Activated gamma-delta T cell treated with Interleukin-2 at 50 U/mL for 16 hours (primary cell): ENCODE measurements at places on chromosomes 12 and 14.
A peak's percentile ranks its signal among the peaks of the same experiment; 100 is the strongest.

DNA sequence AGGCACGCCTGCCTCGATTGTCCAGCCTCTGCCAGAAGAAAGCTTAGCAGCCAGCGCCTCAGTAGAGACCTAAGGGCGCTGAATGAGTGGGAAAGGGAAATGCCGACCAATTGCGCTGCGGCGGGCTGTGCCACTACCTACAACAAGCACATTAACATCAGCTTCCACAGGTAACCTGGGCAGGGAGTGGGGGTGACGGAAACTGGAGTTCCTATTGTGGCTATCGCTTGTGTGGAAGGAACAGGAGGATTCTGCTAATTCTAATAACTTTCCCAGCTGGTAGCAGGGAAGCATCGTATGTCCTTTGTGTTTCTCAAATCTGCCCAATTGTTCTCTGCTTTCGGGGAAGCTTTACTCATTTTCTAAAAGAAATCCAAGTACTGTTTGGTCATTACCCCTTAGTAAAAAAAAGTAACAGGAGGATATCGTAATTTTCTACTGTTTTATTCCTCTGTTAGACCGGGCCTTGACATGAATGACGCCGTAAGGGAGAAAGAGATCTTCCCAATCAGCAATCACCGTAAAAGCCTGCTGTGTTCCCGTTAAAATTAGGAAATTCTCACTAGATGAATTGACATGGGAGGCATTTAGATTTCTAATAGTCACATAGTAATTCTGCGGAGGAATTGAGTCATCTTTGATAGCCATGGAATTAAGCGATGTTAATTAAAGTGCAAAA lies 449 bp downstream of the THAP2 start:
- no peak for DNase-seq

DNA sequence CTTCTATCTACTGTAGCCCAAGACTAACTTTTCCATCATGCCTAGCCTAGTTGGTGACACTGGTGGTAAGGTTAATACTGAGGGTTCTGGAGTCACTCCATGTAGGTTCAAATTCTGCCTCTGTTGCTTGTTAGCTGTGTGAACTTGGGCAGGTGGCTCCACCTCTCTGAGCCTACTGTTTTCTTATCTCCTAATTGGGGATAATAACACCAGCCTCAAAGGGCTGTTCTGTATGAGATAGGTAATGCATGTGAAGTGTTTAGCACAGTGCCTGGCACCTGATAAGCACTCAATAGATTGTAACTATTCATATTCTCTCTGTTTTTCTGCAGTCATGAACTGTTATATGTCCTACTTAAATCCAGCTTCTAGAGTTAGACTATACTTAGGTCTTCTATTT lies 17.5 kb upstream of the SPPL3 start:
- no peak for DNase-seq

DNA sequence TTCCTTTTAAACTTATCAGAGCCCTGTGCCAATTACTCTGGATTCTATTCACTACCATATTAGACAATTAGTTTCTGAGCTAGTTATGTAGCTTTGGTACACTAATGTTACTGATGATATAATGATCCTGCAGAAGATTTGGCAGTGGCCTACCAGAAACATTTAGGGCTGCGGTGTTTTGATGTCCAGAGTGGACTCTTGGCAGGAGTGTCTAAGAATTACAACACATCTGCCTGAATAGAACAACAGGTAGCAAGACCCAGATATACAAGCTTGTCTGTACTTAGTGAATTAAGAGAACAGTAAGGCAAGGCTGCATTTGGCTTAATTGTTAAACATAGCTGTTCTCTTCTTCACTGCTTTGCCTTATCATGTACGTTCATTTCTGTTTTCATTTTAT lies 691.6 kb upstream of the FBXO33 start:
- DNase-seq, result no peak

DNA sequence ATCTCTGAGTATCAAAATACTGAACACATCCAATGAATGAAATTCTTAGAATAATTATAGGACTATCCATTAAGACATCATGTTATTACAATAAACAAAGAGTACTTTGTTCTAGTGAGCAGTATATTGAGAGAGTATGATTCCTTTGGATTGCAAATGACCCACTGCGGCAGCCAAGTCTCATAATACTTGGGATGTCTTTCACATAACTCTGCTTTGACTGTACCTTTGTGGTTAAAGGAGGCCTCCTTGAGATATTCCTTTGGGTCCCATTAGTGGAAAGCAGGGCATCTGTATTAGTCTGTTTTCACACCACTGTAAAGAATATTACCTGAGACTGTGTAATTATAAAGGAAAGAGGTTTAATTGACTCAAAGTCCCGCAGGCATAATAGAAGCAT lies 593.8 kb downstream of the TRHDE start:
- DNase-seq, result no peak

DNA sequence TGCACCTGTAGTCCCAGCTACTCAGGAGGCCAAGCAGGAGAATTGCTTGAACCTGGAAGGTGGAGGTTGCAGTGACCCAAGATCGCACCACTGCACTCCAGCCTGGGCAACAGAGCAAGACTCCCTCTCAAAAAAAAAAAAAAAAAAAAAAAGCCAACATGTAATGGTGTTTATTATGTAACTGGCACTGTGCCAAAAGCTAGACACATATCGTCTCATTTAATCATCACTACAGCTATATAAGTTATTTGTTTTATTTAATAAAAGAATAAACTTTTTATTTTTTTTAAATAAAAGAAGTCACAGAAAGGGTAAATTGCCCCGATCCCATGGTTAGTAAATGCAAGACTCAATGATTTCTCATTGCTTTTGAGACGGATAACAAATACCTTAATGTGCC lies 76.9 kb downstream of the PTCSC3 start:
- DNase-seq, result no peak

- DNase-seq, result no peak
Observed at GRCh38 chr12:49108958-49109404, 1.7 kb downstream of the LMBR1L start.

DNA sequence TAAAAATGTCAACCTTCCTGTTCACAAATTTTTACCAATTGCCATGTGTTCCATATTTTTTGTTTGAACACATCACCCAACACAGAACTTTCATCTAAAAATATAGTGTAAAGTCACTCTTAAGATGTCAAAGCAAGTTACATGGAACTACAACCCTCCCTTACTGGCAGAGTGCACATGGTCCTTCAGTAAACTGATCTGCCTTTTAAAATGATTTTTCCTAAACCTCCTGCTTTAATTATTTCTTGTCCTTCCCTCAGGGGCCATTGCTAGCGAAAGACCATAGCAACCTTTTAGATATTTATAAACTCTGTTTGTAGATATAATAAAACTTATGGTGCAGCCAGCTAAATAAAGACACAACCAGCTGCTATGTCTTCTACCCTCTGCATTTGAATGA lies 255.2 kb upstream of the FAR2 start:
- no peak for DNase-seq

DNA sequence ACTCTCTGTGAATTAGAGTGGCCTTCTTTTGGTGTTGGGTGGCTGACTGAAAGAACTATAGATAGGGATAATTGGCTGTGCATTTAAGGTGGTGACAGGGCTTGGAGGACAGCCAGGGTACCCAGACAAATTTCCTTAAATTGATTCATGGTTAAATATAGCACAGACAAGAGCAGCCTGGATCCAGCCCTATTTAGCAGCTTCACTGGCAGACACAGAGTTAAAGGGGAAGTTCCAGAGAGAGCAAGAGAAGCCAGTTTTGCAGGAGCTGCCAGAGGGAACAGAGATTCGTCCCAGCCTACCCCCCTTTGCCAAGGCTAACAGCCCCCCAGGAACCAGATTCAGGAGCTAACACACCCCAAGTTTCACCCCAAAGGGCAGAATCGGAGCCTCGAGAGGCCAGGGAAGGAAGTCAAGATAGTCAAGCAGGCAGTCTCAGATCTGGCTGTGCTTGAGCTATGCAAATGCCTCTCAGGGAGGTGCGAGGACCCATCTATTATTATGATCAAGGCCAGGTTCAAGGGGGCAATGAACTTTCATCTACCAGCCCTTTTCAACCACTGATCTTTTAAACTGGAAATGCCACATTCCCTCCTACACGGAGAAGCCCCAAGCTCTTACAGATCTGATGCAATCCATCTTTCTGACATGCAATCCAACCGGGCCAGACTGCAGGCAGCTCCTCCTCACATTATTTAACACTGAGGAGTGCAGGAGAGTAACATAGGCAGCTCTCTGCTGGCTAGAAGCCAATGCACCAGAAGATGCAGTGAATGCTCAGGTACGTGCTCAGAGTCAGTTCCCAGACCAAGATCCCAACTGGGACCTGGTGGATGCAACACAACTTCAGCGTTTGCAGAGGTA lies 58.2 kb downstream of the DHRS2 start:
- no peak for DNase-seq

- no peak for DNase-seq
Observed at GRCh38 chr14:65471038-65471878, 58.7 kb downstream of the FUT8 start.

DNA sequence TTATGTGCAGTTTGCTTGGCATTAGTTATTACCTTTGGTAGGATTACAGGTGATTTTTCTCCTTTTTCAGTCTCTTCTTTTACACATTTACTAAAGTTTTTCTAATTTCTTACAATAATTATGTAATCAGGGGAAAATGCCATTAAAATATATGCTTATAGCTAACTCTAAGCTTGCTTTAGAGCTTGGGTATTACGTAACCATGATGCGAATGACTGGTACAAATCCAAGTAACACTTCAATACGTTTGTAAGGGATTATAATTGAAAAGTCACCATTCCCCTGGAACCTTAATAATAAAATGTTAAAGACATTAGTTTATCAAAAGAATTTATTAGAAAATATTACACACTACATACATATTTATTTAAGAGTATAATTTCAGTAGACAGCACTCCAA lies 71.6 kb downstream of the SCAF11 start:
- no peak for DNase-seq

DNA sequence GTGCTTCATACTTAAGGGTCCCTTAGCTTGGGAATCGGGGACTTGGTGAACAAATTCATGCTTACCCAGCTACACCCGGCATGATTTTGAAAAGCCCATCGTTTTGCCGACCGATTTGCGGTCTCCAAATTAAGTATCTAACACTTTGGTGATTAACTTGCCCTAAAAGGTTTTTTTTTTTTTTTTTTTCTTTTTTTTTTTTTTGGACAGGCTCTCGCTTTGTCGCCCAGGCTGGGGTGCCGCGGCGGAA lies 843 bp upstream of the HSP90AA1 start:
- DNase-seq, result no peak

GRCh38 chr12:108770963-108771362 lies 39.6 kb upstream of the CORO1C start:
- no peak for DNase-seq

DNA sequence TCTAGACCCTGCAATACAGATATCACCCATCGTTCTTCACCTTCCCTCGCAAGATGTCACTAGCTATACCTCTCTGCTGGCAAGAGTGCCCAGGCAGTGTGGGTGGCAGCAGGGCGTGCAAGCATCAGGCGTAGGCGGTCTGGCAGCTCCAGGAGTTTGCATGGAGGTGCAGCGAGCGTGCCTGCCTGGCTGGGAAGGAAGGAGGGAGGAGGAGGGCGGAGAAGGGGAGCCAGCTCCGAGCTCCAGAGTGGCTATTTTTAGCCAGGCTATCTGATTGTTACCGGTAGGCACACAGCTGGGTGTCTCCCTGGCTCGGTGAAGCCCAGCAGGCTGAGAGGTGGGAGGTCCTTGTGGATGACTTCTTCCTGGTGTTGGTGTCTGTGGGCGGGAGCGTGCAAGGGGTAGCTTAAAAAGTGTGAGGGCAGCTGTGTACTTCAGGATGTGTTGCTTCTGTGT lies 6.2 kb downstream of the FOXJ2 start:
- peak; percentile 19 for DNase-seq

GRCh38 chr14:72679536-72680151 lies 214.3 kb downstream of the DPF3 start:
- no peak for DNase-seq

DNA sequence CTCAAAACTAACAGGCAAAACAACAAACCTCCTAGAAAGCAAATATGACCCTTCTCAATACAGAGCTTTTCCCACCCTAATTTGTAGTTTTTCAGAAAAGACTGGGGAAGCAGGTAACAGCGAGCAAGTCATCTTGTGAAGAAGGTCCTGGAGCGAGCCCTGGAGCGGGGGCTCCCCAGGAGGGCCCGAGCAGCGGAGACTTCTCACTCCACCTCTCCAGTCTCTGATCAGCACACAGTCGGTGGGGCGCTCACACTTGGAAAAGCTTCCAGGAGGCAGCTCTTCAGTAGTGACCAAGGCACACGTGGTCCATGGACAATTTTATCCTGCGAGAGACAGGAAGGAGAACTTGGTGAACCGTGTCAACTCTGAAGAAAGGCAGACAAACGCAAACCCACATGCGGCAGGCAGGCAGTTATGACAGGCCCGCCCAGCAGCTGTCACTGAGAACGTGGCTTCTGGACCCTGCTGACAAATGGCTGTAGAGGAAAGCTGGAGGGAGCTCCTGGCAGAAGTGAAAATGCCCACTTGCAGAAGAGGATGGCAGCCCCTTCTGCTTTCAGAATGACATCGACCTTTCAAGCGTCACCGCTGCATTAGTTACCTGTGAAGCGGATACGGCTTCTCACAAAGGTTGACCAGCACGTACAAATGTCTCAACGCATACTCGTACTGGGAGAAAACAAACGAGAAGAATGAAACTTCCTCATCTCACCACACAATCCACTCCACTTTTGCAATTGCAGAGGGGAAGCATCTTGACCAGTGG lies 44.2 kb downstream of the LGMN start:
- DNase-seq, result no peak

DNA sequence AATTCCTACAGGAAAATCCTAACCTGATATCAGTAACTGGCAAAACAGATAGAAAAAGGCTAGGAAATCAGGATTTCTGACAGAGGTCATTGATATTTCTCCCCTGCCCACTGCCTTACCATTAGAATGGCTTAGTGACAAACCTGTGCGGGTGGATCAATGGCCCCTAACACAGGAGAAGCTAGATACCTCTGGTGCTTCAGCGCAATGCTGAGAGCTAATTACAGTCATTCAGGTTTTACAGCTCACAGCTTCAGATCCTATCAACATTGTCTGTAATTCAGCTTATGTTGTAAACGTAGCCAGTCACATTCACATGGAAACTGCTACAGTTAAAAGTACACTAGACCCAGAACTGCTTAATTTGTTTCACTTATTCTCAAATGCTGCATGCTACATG lies 17.4 kb upstream of the SLC10A1 start:
- DNase-seq, result no peak

DNA sequence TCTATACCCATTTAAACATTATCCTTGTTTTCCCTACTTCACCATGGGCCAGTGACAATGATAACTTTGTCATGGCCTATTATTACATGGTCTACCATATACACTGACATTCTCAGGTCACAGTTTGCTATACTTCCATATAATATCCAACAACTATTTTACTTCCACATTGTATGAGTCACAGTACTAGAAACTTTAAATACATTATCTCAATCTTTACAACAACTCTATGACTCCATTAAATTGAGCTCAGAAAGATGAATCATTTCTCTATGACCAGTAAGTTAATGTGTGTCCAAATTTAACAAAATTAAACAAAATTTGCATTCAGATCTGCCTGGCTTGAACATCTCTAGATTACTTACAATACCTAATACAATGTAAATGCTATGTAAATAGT lies 93.9 kb downstream of the PLEKHG7 start:
- no peak for DNase-seq

GRCh38 chr14:59253527-59253926 lies 65.1 kb downstream of the DAAM1 start:
- no peak for DNase-seq
